ENCODE measurements at places on chromosomes 3 and 15.

GRCh38 chr15:39281094-39281493, 299.8 kb upstream of the THBS1 start:
- DNase-seq, result no peak

GRCh38 chr3:101478980-101479379, 34.0 kb downstream of the SENP7 start:
- DNase-seq, result no peak

- DNase-seq, result no peak
These were observed 73.2 kb downstream of the BTLA start for GRCh38 chr3:112425858-112426750.

GRCh38 chr15:74781431-74782258, at the start of gene CSK:
Gene CSK (plus strand): TSS chr15:74782080. CDS start chr15:74798298, 16,218 bp downstream.
- DNase-seq, result no peak

- DNase-seq, result no peak
These were observed 151.0 kb upstream of the SLC2A2 start for GRCh38 chr3:171177553-171177952.

GRCh38 chr3:23826382-23827064, 20.8 kb downstream of the UBE2E1 start:
- DNase-seq, result no peak

- no peak for DNase-seq
These were observed 113.3 kb downstream of the ANP32A start for GRCh38 chr15:68707386-68707785.

All from AG09309 (cell line).